Nephron progenitor cell (in vitro differentiated cells): ENCODE measurements at places on chromosomes 6 and 20.

DNA sequence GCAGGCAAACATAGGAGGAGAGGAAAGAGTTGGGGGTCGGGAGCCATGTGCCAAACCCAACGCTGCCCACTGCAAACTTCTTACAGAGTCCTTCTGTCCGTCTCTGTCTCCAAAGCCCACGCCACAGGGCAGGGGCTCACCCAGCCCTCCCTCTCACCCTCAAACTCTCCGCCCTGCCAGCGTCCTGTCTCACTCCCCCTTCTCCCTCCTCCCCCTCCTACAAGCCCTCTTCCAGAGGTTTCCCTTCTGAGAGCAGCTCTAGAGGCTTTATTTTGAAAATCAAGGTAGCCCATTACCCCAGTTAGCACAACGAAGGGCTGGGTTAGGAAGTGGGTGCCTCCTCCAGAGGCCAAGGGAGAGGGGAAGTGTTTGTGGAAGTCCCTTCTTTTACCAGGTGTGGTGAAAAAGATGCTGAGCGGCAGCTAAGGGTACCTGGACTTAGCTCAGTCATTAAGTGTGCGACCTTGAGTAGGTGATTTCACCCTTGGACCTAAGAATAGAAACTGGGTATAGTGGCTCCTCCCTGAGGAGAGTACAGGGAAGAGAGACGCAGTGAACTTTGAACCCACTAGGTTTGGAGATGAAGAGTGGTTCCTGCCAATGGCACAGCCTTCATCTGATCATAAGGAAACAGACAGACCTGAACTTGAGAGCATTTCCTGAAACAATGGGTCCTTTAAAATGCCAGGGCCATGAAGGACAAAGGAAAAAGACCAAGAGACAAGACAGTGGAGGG is 123.8 kb downstream of the BANF2 start:
- no peak for DNase-seq

DNA sequence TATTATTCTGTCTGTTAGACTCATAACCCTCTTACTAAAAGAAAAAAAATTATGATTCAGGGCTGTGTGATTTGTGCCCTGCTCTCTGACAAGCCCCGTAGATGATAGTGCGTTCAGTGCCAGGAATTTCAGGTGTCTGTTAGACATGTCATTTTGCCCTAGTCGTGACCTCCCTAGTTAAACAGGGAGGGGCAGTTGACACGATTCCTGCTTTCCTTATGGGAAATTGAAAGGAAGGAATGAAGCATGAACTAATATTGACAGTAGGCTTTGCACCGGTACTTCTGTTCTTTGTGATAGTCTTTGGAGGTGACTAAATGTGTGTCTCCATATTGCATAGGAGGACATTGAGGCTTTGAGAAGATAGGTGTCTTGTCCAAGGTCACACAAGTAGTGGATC is 26.3 kb downstream of the RPRD1B start:
- DNase-seq, result no peak

GRCh38 chr6:45737331-45738056 is 278.2 kb downstream of the CLIC5 start:
- DNase-seq, result no peak

- no peak for DNase-seq
Measured at GRCh38 chr20:19079536-19080299, 132.7 kb upstream of the SLC24A3 start.

DNA sequence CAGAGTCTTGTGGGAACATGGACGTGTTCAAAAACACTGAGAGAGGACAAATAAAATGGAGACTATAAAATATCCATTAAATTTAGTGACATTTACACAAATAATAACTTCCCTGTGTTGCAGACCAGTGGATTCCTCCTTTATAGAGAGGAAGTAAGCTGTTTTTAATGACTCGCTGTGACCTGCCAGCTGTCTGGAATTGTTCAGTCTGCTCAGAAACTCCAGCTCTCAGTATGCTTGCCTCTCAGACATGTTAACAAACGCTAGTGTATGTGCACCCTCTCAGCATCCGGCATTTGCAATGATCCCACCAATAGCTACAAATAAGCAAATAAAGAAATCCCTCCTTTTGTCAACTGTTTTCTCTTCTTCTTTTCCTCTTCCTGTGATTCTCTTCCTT is 158.0 kb upstream of the TCF21 start:
- DNase-seq, result no peak

GRCh38 chr6:101195588-101195987 is 197.9 kb upstream of the GRIK2 start:
- DNase-seq, result no peak

- no peak for DNase-seq
Measured at GRCh38 chr6:10312445-10312844, 102.4 kb downstream of the TFAP2A start.

GRCh38 chr6:113481910-113482309 is 375.2 kb upstream of the MARCKS start:
- DNase-seq, result no peak

DNA sequence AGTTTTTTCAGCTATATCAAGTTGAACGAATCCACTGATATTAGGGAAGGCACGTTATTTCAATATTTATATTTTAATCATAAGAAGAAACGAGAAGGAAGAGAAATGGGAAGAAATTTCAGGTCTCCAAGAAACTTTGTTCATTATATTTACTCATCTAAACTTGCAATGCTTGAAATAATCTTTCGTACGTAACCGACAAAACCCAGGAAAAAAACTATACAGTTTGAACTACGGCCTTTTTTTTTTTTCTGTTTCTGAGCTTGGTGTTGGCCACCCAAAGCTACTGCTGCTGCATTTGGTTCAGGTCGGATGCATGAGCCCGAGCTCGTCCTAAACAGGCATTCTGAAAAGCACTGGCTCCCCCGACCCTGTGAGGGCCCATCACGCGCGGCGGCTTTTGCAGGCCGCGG is 548 bp downstream of the PERP start:
- no peak for DNase-seq

DNA sequence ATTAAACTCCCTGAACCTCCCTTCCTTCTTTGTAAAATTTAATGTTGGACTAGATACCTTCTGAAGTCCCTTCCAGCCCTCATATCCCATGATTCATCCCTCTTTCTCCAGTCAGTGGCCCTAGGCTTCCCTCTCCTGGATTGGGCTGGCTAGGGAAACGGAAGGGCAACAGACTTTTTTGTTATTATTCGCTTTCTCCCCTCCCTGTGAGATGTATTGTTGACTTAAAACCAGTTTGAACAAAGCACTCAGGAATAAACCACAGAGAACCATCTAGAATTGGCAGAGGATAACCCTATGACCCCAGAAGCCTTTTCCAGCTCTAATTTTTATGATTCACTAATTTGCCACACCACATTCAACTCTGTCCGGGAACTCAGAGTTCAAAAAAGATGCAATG is 239.7 kb upstream of the SUPT3H start:
- DNase-seq, result no peak

DNA sequence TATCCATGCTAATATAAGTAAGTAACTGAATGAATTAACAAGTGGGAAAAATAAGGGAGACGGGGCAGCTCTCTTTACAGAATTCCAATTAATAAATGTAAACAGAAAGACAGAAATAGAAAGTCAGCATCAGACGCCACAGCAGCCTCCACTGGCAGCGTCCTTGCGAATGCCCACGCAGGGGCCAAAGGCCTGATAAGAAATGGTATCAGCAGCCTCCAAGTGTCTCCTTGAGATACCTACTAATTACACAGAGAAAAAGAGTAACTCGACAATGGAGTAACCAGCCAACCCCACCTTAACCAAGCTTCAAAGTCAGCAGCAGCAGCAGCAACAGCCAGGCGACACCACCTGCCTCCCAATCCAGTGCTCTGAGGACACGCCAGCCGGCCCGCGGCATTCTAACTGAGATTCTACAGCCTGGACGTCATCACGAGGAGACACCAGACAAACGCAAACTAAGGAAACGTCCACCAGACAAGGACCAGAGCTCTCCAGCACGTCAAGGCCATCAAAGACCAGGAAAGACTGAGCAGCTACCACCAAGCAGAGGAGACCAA is 78.8 kb downstream of the TAF4 start:
- DNase-seq, result no peak

- DNase-seq, result no peak
Measured at GRCh38 chr6:18492972-18493371, 105.8 kb downstream of the RNF144B start.

- DNase-seq, result no peak
Measured at GRCh38 chr6:134238960-134239795, 78.7 kb downstream of the SGK1 start.

DNA sequence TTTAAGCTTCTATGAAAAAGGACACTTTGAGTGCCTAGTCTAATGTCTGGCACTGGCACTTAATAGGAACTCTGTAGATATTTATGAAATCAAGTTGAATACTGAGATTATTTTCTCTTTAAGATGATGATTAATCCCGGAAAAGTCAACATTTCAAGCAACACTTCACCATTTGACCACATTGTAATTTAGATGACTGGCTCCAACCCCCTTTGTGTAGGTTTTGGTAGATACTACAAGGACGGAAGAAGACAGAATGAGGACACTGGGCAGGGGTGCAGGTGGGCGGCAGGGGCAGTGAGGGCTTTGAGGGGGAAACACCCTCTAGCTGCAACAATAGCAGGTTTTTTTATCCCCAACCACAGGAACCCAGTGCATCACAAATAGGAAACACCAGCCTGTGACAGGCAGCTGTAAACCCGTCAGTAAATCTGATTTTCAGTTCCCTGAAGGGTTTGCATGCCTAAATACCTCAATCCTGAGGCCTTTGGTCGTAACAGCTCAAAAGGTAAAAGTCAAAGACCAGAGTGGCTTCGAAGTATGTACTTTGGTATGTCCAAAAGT is 4.6 kb downstream of the DTNBP1 start:
- DNase-seq, result no peak

- no peak for DNase-seq
Measured at GRCh38 chr6:50180646-50181045, 130.9 kb upstream of the DEFB112 start.

DNA sequence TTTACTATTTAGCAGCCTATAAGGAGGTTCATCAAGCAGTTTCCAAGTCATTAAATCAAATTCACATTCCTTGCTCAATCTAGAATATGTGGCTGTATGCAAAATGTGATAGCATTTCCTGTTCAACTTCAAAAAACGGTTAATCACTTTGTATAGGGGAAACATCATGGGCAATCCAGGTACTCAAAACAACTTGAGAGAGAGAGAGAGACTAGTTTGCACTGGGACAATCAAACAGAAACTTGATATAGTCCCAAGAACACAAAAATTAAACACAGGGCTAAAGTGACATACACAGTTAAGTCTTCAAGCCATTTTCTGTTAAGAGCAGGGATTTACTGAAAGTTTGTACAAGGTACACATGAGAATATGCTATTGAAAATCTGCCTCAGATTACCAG is 7.4 kb downstream of the CPNE1 start:
- no peak for DNase-seq

DNA sequence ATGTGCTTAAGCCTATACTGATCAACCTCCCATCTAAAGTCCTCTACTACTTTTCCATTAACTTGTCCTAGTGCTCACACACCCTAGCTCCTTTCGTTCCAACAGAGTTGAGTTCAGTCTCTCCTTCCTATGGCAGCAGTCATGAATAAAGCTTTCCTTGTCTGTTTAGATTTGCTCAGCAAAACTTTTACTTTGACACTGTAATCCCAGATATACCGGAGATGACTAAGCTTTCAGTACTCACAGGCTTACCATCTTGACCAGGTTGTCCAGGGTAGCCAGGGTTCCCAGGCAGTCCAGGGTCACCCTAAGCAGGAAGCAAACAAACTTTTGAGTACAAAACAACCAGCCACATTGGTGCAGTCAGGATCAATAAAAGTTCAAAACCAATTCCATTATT is 90.7 kb downstream of the COL21A1 start:
- DNase-seq, result no peak

DNA sequence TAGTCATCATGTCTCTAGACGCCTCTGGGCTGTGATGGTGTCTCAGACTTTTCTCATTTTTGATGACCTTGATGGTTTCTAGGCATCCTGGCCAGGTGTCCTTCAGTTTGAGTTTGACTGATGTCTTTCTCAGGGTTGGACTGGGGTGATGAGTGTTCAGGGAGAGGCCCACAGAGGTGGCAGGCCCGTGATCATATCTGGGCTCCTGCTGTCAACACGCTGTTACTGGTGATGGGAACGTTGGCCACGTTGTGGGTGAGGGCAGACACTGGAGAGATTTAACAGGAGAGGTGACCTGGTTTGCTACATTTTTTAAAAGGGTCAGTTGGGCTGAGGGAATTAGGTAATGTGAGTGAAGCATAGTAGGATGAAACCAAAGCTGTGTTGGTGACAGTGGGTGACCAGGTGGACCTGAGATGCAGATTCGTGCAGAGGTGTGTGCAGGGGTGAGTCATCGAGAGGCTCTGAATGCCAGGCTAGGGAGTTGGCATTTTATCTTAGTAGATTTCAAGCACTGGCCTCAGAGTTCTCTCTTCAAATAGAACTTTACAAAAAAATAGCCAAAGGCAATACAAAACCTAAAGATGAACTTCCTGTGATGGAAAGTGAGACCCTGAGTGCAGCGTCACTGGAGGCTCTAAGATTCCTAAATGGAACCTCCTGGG is 174.1 kb downstream of the CDH26 start:
- no peak for DNase-seq

DNA sequence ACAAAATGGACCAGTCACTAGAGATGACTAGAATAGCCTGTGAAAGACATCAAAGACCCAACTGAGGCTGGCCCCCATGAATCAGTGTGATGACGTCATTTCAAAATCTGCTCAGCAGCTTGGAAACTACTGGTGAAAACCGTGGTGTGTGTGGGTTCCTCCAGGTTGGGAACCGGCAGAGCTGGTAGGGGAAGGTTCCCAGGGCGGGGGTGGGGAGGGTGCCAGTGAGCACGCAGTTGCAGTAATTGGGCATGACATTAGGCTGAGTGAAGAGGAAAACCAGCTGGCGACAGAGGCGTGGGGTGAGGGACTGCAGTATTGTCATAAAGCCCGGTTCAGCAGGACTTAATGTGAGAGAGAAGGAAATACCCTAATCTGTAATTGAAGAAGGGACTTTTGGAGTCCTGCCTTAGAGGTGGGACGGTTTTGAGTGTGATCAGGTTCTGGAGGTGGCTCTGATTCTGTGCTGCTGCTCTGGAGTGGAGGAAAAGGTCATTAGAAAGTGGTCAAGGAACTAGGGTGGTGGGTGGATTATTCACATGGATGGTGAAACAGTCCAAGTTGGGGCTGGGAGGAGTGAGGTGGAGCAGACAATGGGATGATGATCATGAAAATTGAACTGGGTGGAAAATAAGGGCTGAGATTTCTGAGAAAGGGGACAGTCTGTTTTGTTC is 52.0 kb upstream of the MTHFD1L start:
- no peak for DNase-seq

DNA sequence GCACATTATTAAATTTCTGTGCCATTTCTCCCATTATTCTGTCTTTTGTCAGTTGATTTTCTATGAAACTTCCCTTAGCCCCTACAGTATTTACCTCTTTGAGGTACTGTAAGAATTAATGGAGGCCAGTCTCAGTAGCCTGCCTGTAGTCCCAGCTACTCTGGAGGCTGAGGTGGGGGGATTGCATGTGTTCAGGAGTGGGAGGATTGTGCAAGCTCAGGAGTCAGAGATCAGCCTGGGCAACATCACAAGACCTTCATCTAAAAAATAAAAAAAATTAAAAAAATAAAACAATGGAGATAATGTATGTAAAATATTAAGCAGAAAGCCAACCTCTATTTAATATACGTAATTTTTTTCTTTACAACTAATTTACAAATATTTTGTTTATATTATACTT is 77.8 kb downstream of the OR2B2 start:
- DNase-seq, result no peak
